ENCODE measurements at places on chromosomes 2 and 18.

DNA sequence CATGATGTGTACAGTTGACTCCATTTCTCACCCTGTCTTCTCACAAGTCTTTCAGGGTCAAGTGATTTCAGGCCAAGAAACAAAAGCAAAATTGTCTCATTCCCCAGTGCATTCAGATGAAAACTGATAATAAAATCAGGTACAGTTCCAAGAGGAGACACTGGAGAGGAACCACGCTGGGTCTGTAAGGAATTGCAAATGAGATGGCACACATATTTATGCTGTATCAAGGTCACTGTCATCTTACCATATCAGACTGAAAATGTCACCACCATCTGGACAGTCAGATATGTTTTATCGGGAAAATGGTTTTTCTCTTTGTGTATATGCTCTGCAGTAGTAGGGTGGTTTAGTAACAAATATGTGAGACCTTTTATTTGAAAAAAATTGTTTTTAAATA, 91.7 kb downstream of the CCDC138 start:
- no peak for DNase-seq

DNA sequence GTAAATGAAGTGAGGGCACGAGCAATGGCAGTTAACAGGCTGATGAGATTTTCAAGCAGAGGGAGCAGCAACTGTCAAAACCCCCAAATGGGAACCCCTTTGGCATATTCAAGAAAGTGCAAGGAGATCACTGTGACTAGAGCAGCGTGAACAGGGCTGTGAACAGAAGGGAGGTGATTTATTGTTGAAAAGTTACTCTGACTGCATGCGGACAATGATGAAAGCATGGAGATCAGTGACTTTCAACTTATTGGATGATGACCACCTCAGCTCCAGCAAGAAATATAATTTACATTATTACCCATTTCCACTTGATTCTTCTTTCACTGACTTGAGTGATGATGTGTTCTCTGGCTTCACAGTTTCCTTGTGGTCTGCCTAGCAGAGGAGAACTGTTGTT, 187.8 kb upstream of the BOD1L2 start:
- no peak for DNase-seq

DNA sequence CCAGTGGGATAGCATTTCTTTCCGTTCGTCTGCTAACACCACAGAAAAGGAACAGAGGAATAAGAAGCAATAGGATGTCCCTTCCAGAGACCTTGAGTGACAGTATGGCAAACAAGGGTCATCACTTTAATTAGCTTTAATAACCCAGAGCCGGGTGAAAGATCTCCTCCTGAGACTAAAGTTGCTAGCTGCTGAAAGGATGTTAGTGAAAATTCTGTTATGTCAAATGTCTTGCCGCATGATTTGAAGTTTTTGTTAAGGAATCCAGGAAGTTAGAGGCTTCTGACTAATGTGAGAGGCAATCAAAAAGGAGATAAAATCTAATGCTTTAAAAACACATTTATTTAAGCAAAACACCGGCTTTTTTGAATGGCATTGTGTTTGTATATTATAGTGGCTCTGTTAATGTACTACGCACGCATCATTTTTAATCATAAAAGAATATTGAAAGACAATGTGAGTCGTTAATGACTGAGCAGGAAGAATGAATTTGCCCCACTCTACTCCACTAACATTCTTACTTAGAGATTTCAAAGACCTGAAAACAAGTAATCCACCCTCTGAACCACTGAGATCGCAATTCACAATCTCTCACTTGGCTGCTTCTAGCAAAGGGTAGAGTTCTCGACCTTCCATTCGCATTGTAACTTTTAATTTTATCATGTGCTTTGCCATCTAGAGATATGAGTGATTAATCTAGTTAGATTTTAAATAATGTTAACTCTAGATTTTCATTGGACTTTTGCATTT, 536.6 kb downstream of the LRRTM4 start:
- no peak for DNase-seq

DNA sequence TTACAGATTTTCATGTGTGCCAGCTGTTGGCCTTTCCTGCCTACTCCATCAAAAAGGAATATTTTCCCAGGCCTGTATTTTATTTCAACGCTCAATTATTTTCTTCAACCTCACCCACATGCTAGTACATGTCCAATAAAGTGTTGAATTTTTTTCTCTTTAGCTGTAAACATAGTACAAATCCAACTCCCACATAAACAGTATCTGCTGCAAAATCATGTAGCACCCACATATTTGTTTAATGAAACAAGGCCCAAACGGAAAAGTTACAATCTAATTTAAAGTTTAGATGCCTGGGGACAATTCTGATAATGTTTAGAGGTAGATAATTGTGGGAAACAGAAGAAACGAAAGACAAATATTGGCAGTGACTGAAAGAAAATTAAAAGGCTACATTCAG, 275.4 kb upstream of the ACVR2A start:
- no peak for DNase-seq

GRCh38 chr2:26746934-26747333, 17.1 kb upstream of the SLC35F6 start:
- no peak for DNase-seq

DNA sequence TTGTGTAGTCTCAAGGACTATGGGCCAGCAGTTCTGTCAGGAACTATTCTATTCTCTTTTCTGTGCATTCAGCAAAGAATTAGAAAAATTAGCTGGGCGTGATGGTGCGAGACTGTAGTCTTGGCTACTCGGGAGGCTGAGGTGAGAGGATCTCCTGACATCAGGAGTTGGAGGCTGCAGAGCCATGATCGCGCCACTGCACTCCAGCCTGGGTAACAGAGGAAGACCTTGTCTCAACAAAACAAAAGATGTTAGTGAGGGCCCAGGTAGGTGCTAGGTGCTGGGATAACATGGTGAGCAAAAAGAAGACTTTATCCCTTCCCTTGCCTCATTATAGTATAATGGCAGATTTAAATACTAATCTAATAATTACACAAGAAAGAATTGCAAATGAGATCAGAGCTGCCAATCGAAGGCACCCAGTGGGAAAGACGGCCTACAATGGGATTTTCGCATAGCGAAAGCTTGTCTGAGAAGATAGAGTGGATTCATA, 447 bp upstream of the MRPL19 start:
- no peak for DNase-seq

DNA sequence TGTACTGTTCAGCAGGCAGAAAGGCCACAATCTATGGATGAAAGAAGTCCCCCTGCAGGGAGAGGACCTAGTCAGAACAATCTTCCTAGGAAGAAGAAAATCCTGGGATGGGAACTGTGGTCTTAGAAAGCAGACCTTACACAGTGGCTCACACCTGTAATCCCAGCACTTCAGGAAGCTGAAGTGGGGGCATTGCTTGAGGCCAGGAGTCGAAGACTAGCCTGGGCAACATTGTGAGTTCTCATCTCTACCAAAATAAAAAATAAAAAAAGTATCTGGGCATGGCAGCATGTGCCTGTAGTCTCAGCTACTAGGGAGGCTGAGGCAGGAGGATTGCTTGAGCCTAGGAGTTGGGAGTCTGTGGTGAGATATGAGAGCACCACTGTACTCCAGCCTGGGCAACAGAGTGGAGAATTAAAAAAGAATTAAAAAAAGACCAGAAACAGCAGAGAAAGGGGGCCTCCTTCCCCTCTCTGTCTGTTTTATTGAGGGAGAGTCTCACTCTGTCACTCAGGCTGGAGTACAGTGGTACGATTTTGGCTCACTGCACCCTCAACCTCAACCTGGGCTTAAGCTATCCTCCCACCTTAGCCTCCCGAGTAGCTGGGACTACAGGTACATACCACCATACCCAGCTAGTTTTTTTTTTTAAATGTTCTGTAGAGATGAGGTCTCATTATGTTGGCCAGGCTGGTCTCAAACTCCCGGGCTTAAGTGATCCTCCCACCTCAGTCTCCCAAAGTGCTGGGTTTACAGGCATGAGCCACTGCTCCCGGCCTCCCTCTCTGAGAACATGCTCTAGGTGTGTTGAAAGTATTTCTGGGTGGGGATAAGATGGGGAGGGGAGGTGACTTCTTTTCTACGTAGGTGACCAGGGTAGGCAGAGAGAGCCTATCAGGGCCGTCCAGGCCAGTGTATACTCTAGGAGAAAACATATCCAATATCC, 7.4 kb downstream of the RHOB start:
- no peak for DNase-seq

- peak; percentile 22 for DNase-seq
Observed at GRCh38 chr2:130756053-130756873, 923 bp downstream of the AMER3 start.

GRCh38 chr2:36530178-36530982, 67.6 kb downstream of the FEZ2 start:
- DNase-seq = no peak

DNA sequence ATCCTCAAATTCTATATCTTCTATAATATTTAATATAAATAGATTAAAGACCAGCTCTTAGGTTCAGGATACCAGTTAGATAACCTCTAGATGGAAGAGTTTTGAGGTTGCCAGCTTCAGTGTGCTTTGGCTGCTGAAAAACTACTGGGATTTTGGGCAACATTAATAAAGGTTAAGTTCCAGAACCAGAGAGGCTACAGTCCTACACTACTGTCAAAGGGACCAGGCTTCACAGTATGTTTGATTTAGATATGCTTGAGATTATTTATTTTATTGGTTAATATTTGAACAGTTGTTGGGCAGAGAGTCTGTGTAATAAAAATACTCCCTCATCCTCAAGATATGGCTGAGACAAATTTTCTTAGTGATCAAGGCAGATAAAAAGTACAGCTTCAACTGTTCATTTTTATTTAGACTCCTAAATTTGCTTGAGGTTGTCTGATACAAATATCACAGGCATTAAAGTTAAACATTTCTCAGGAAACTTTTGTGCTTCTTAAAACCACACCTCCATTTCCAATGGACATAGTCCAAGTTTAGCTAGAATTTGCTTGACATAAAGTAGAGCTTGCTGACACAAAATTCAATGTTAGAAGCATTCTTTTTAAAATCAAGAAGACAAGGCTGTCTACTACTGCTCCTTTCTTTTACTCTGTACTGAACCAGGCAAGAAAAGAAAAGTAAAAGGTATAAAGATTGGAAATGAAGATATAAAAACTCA, 19.7 kb upstream of the TMEM17 start:
- no peak for DNase-seq

- DNase-seq = no peak
Observed at GRCh38 chr2:26414311-26414710, 12.6 kb downstream of the DRC1 start.

DNA sequence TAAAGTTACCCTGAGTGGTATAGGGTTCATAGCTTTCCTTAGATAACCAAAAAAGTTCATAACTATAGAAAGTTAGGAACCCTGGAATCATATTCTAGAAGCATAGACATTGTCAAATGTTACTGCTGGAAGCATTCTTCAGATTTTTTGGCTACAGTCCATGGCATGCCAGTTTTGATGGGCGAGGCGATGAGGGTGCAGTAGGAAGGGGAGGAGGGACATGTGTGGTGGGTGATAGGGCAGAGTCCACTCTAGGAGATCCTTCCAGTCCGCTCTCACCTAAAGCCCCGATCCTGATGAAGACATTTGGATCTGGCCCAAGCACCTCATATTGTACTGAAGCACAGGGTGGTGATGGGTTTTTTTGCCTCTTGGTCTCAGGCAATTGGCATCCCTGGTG, 91.8 kb downstream of the HRH4 start:
- DNase-seq = no peak

- DNase-seq = no peak
Observed at GRCh38 chr2:46067501-46068305, 229.5 kb upstream of the EPAS1 start.

GRCh38 chr2:127388423-127389164, 819 bp upstream of the MAP3K2 start:
- no peak for DNase-seq

DNA sequence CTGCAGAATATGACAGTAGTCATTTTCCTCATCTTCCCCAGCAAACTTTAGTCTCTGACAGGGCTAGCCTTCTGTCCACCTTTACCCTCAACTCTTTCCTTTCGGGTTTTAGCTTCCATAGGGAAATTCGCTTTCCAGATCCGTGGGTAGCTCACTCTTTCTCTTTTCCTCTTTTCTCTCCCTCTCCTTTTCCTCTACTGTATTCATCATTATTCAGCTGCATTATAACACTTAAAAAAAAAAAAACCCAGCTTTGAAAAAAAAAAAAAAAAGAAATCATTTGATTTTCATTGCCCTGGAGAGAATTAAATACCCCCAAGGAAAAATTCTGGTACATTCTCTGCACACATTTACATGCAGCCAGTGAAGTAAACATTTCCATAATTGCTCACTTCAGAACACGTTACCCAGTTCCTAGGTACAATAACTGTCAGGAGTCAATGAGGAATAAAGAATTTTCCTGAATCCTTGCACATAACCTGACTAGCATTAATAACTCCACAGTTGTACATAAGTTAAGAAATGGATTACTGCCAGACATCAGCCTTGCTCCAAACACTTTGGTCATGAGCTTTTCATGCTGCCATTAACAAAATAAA, 63.5 kb downstream of the ZNF521 start:
- DNase-seq = no peak

DNA sequence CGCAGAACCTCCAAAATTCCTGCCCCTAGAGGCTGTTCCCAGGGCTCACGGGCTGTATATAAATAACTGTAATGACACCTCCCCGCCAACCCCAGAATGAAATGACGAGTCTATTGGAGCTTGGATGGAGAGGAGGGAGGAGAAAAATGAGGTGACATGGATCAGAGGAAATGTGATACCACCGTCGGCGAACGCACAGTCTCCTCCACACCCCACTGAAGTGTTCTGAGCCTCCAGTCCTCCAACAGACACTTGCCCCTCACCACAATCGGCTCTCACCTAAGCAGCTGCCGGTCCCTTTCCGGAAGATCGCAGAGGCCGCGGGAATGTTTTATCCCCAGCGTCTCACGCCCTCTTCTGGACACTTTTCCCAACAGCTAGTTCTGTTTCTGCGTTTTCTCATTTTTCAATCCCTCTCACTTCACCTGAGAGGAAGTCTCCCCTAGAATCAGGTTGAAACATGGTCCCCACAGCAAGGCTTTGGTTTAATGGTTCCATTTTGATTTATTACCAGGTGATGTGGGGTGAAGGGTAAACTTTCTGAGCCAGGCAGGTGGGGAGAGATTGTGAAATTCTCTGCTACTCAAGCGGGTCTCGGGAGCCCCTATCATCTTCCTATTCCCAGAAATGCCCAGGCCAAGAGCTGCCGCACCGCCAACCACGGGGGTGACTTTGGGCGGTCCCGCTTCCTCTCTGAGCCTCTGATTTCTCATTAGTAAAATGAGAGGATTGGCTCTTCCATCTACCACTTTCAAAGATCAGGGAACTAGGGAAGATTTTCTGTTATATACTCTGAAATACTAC, 9.1 kb upstream of the MYO5B start:
- peak; percentile 77 for DNase-seq

GRCh38 chr2:1754046-1754445, 9.7 kb upstream of the PXDN start:
- DNase-seq = no peak

- peak; percentile 86 for DNase-seq
Observed at GRCh38 chr18:24616653-24617052, 156.2 kb downstream of the HRH4 start.

All from NCI-H345 (cell line).